CD8-positive, alpha-beta T cell (primary cell): ENCODE measurements at places on chromosomes 4 and X. TPM values are rescaled to one million over a fixed set of nuclear protein-coding genes. Genes with fewer than 3 reads are reported as not detected.

- DNase-seq, result peak; percentile 56
Measured at GRCh38 chr4:2364654-2365053, 53.8 kb downstream of the ZFYVE28 start.

SUPT20HL1 gene
- total RNA-seq, result not detected

DNA sequence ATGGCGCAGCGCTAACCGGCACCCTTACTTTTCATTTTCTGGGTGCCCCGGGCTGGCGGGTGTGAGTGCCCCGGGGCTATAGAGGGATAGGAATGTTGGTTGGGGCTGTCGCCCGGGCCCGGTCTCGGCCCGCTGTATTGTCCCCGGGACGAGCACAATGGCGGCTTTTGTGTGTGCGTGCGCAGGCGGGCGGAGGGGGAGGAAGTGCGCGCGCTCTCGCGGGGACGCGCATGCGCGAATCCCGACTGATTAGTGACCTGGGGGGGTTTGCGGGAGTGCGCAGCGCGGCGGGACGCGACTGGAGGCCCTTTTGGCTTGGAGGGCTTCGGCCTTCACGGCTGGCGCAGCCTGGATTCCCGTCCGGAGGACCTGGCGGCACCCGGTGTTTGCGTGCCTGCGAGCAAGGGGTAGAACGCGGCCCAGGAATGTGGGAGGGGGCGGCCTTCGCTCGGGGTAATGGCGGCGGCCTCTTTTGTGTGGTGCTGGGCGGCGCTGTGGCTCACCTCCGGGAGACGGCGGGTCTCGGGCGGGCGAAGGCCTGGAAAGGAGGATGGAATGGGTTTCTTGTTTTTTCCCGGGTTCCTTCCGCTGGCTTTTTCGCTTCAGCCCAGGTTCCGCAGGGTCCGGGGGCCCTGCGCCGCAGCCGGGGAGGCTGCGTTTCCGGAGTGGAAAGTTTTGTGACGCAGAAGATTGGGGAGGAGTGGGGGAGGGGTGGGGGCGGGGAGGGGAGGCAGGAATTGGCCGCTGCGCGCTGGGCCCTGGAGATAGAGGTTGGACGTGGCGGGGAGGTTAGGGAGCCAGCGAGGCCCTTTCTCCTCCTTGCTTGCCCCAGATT lies 618 bp downstream of the DDX3X start:
- peak; percentile 96 for DNase-seq

- DNase-seq, result no peak
Measured at GRCh38 chr4:183284965-183285364, 35.1 kb downstream of the CLDN22 start.

DNA sequence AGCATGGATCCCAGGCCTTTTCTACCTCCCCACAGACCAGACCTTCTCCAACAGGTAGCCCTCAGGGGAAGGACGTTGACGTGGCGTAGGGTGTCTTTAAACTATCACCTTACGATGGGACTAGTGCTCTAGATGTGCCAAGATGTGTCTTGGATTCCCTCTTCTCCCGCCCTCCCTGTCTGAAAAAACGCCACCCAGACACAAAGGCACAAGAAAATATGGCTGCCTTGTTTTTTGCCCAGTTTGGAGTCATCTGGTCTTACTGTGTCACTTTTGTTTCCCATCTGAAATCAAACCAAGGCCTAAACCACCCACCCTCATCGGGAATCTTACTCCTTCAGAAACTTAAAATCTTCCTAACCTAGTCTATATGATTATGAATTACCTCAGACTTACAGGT lies 235.4 kb downstream of the OR13H1 start:
- no peak for DNase-seq

- DNase-seq, result no peak
Measured at GRCh38 chrX:14673764-14674163, 144.4 kb downstream of the GLRA2 start.

GRCh38 chr4:2042947-2043395 lies 16.2 kb upstream of the NAT8L start:
- DNase-seq, result no peak

GRCh38 chrX:76971393-76972376 lies 475.5 kb upstream of the FGF16 start:
- no peak for DNase-seq

GRCh38 chr4:186650401-186651180 lies 73.1 kb downstream of the FAT1 start:
- no peak for DNase-seq
